ENCODE measurements at places on chromosomes 3 and 15. TPM values are rescaled to one million over a fixed set of nuclear protein-coding genes. Genes with fewer than 3 reads are reported as not detected.
A peak's percentile ranks its signal among the peaks of the same experiment; 100 is the strongest.

Gene SLC6A11
- total RNA-seq, result 7.8 TPM

Gene CCDC71
- 15.7 TPM for total RNA-seq

Gene UBE2E2
- 33.9 TPM for total RNA-seq

DNA sequence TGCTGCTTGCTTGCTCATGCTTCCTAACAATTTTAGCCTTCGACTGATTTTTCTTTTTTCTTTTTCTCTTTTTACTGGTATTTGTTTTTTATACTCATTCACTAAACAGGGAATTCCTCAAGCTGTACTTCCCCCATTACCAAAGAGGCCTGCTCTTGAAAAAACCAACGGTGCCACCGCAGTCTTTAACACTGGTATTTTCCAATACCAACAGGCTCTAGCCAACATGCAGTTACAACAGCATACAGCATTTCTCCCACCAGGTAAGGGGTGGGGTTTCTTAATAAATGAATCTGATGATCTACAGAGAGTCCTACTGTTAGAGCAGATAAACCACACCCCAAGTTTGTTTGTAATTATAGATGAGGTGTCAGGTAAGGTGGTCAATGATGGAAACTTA, 178.8 kb downstream of the MBNL1 start:
- ATAC-seq, result no peak

- ATAC-seq, result peak; percentile 64
Measured at GRCh38 chr15:74384881-74385643, 17.6 kb upstream of the CYP11A1 start.

DNA sequence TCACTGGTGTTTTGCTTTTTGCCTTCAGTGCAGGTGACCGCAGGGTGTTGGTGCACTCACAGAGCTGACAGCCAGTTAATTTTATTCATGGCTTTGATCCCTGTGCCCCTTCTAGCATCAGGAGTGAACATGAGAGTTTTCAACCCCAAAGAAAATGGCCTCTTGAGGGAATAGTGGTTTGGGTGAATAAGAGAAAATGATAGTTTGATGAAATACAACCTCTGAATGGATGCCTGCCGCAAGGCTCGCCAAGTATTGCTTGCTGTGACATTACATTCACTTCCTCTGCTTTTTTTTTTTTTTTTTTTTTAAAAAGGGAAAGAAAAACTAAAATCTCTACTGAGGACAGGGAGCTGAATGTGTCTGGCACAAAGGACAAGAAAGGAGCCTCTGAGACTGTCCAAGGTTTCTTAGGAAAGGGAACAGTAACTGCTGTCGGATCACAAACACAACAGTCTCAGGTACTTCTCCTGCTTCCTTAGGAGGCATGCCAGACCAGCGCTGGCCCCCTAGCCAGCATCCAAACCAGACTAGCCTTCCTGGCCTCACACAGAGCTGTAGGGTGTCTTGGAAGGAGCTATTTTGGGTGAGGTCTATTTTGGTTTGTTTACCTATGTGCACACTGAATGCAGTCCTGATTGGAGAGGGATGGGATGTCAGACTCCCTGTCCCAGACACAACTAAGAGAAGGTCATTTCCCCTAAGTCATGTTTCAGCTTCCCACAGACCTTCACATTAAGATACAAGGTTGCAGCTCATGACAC, 29.0 kb downstream of the CCDC80 start:
- ATAC-seq, result no peak

GRCh38 chr15:28962851-28963710, 77.3 kb downstream of the APBA2 start:
- no peak for ATAC-seq

- ATAC-seq, result no peak
Measured at GRCh38 chr3:187960820-187961219, 193.1 kb upstream of the LPP start.

DNA sequence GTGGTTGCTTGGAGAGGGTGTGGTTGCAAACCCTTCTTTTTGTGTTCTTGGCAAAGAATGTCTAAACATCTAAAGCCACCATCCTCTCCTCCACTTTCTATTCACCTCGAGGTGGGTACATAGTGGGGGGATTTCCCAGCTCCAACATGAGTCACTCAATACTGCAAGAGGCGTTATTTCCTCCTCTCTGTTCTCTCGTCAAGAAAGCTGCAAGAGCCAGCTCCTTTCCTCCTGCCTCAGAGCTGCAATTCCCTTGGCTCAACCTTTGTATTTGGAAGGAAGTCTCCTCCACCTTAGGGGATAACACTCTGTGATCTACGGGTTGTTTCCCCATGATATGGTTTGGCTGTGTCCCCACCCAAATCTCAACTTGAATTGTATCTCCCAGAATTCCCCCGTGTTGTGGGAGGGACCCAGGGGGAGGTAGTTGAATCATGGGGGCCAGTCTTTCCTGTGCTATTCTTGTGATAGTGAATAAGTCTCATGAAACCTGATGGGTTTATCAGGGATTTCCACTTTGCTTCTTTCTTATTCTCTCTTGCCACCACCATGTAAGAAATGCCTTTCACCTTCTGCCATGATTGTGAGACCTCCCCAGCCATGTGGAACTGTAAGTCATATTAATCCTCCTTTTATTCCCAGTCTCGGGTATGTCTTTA, 138.4 kb downstream of the PLCL2 start:
- no peak for ATAC-seq

Gene VWA5B2
- not detected for total RNA-seq

DNA sequence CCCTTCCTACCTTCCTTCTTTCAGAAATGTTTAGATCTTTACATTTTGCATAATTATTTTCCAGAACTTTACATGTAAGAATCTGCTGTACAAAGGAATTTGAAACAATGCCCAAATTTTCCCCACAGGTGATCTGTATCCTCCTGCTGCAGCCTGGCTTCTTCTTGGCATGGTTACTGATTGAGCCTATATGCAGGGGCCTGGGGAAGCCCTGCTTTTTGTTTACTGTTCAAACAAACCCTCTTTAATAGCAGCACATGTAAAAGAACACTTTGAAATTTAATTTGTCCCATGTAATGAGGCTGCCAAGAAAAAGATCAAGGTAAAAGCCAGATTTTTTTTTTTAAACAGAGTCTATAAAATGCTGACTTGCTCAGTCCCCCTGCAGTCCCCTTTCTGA, 432.2 kb downstream of the TUSC7 start:
- no peak for ATAC-seq

DNA sequence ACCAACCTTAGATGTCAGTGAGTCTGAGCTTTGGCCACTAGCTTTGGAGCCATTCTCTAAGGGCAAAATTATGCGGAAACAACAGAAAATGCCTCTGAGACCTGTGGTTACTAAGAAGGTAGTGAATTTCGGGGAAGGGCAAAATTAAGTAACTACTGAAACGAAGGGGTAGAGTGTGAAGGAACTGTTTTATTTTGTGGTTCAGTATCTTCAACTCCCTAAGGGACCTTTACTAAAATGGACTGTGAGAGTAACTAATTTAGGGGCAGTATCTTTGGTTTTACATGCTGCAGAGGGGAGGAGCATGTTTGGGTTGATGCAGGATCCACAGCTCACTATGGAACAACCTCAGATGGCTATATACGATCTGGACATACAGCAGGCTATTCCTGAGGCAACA, 8.0 kb upstream of the ALG1L2 start:
- no peak for ATAC-seq

GRCh38 chr3:45795882-45796765, at the start of gene SLC6A20:
Gene SLC6A20, minus strand, starts transcription at chr3:45796536. Its CDS starts 117 bp downstream, at chr3:45796419.
- peak; percentile 59 for ATAC-seq

Gene TGM4
- not detected for total RNA-seq

DNA sequence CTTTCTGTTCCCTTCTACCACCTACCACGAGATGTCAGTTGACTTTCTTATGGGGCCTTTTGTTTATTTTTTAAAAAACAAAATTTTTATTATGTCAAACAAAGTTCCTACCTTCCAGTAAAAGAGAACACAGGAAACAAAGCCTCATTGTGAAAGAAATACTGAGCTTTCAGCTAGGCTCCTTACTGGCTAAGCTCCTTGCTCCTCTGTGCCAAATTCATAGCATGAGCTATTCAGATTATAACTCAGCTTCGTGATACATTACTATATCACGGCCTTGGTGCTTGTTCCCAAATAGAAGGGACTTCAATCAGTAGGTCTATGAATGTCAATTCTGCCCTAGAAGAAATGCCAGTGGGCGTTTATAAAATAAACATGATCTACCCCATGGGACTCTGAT, 145.8 kb upstream of the CHRM5 start:
- no peak for ATAC-seq

Gene INSYN1
- total RNA-seq, result 5.1 TPM

GRCh38 chr3:187706971-187707370, 4.6 kb upstream of the RTP2 start:
- no peak for ATAC-seq

GRCh38 chr3:123123716-123124616, 57.1 kb downstream of the PDIA5 start:
- ATAC-seq, result no peak

GRCh38 chr3:58580826-58581327, 3.7 kb upstream of the FAM107A start:
- ATAC-seq, result no peak

DNA sequence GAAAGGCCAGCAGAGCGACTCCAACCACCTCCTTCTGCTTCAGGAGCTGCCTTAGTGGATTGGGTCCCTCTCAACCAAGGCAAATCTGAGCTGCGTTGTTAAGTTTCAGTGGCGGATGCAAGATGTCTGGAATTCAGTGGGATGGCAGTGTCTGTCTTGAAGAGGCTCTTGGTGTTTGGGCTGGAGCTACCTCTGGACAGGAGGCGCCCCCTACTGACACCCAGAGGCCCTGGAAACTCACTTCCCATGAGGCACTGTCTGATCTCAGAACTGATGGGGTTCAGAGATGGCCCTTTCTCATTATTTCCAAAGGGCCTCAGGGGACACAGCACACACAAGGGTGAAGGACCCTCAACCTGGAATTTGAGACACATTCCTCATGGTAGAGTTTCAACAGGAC, 6.0 kb upstream of the SLC28A1 start:
- ATAC-seq, result peak; percentile 78

- no peak for ATAC-seq
Measured at GRCh38 chr3:70712449-70713082, 400.1 kb upstream of the MDFIC2 start.

Gene FMN1
- 4.6 TPM for total RNA-seq

DNA sequence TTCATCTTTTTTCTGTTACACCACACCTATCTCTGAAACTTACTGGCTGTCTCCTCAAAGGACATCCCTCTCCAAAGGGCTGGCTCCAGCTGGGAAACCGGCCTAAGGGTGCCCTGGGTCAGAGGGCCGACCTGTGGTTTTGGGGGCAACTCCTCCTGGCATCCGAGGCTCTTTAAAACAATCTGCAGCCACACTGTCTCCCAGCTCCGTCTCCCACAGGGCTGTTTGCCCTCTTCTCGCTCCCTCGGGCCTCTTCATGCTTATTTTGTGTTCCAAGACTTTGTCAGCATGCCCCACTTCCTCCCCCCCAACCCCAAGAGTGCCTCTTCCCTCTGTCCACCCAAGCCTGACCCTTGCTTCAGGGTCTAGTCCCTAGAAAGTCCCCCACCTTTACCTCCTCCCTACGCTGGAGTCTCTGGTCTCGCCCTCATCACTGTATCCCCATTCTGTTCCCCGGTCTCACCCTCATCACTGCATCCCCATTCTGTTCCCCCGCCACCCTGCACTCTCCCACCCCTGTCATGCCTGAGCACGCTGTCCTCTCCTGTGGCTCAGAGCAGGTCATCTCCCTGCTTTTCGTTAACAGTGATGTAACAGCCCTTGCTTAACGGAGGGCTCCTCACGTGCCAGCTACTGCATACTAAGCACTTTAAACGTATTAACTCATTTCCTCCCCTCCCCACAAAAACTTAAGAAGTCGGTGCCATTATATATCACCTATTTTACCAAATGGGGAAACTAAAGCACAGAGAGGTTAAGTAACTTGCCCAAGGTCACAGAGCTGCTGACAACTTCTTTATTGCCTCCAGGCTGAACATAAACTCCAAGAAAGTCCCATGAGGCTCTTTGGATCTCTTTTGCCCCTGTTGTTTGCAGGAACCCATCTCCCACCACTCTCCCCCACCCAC, 1.1 kb upstream of the CSK start:
- ATAC-seq, result peak; percentile 3

DNA sequence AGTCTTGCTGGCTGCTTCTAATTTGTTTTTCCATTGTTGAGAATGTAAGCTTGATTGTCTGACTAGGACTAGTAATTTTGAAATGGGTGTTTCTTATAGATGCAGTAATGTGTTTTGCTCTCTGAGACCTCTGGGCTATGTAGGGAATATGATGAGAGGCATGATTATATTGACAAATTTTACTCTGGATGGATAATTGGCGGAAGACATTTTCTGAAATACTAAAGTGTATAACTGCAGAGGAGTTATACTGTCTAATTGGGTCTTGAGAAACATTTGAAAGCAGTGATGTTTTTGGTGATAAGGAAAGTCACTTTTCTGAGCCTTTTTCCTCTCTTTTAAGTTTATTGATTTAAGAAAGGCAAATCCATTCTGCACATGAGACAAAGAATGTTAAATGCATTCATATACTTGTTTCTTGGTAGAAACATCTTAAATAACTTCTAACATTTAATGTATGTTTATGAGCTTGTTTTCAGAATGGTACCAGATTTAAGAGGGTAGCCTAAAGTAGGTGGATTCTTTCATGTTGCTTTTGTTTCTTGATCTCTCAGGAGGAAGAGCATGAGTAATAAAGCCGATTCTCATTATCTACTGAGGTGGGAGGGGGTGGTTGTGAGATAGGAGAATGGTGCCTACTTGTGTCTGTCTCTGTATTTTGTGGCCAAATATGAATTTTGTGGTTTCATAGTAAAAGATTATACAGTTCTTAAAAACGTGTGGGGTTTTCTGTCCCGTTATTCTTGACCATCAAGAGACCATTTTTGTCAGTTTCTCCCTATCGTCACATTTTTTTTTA, 2.0 kb downstream of the ATP2C1 start:
- ATAC-seq, result no peak

DNA sequence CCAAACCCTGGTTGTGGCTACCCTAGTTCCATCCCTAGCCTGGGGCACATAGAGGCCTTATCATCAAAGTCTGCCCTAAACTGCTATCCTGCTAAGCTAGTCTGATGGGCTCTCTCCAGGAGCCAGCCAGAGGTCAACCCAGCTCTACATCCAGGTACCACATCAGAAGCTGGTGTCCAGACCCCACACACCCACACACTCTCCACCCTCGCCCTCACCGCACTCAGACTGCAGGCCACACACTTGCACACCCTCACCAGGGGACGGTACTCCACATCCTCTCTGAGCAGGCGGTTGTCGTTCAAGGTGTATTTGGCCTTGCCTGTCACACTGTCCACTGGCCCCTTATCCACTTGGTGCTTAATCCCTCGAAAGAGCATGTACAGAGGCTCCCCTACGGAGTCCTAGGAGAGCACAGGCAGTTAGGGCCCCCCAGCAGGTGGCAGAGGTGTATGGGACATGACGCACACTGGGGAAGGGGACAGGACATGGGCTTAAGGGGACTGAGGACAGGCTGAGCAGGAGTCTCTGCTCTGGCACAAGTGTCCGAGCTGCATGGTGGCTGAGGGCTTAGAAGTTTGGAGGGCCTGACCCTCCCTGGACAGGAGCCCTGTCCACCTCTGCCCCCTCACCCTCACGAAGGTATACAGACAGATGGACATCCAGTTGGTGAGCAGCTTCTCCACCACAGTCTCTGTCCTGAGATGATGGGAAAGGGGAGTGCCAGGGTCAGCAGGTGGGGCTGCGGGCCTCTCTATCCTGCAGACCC, 18.1 kb downstream of the PLXNB1 start:
- ATAC-seq, result no peak

GRCh38 chr15:75114796-75115195, 86.9 kb upstream of the C15orf39 start:
- no peak for ATAC-seq

- ATAC-seq, result peak; percentile 93
Measured at GRCh38 chr15:97929456-97930229, 30.9 kb upstream of the ARRDC4 start.

Gene NLGN1
- 0.44 TPM for total RNA-seq
